ENCODE measurements at places on chromosomes 7 and 10.

GRCh38 chr7:16465469-16466361, at the start of gene SOSTDC1:
SOSTDC1 (minus strand) TSS chr7:16465738; CDS start chr7:16465668, 70 bp downstream.
- DNase-seq, result no peak

DNA sequence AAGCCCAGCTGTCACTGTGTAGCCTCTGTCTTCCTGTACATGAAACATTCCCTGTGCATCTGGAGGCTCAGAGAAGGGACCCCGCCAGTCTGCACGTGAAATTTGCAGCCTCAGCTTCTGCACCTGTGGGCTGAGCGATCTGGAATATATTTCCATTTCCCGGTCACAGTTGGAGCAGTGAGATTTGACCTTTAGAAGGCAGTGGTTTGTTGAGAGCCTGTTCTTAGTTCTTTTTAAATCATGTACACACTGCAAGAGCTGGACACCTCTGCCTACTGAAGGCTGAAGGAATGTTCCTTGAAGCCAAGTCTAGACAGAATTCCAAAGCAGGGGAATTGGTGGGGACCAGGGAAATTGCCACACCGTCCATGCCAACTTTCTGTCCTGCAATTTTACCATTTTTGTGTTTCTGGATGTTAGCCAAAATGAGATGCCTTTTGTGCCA, 706.6 kb downstream of the INHBA start:
- no peak for DNase-seq

DNA sequence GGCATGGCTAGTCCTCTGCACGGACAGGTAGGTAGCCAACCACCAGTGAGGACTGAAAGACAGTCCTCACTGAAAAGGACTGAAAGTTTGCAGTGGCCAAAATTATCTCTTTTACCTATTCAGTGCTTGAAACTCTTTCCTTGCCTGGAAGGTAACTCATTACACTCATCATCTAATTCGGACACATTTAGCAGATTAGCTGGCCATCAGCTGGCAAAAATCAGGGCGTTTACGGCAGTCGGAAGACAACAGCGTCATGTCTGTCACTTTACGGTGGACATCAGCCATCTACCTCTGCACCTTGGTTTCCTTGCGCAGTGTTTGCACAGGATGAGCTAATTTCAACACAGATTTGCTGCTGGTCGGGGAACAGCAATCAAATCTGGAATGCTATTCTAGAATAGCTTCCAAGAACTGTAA, 740 bp downstream of the ANXA7 start:
- no peak for DNase-seq

- DNase-seq, result no peak
Measured at GRCh38 chr10:4776234-4776638, 49.8 kb upstream of the AKR1E2 start.

GRCh38 chr7:140537750-140538482, 58.6 kb upstream of the MKRN1 start:
- DNase-seq, result no peak

- DNase-seq, result no peak
Measured at GRCh38 chr10:116418389-116418788, 9.3 kb upstream of the PNLIPRP3 start.

Measured in NCI-H524 treated with DMSO at 0.1 percent for 48 hours (cell line).